ENCODE measurements at places on chromosomes 1 and 21.

DNA sequence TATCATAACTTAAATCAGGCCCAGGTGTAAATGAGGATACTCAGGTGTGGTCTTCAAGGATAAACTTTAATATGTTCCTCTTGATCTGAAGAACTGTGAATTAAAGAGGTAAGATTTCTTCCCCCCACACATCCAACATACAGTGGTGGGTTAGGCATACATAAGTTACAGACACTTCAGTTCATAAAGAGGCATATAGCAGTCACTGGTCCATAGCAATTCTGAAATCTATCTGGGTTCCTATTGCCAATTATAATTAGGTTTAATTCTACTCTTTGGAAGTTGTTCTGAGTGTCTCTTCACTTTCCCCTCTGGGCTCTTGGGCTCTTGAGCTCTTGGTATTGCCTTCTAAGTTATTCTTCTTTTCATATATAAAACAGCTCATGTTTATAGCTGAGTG lies 32.5 kb upstream of the TSPAN2 start:
- DNase-seq: no peak

GRCh38 chr1:35030756-35031446 lies 844 bp downstream of the ZMYM6 start:
- DNase-seq: peak; percentile 14

DNA sequence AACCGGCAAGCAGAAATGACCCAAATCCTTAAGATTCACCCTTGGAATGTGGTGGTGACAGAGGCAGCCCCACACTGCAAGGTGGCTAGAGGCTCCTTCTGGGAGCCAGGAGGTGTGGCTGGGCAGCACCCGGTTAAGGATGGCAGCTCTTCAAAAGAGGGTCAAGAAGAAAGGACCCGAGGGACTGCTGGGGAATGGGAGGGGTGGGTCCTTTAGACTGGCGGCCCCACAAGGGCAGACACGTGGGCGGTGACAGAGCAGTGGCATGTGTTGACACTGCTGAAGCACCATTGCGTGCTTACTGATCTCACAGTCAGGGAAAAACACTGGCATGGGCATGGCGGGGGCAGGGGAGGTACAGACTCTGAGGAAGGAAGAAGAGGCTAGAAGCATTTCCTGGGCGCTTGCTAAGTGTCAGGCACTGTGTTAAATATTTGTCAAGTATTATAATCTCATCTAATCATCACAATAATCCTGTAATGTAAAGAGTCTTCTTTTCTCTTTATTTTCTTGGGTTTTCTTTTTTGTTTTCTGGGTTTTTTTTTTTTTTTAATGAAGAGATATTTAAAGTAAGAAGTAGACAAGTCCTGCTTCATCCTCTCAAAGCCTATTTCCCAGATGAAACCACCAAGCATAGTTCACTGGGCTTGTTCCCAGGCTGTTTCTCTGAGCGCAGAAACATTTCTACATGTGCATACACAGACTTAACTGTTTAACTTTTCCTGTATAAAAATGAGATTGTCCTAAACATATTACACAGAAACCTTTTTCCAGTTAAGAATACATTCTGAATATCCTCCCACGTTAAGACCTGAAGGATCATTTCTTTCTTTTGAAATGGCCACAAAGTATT lies 165.8 kb upstream of the EDN2 start:
- no peak for DNase-seq

- no peak for DNase-seq
Measured at GRCh38 chr21:21851657-21852056, 853.4 kb downstream of the NCAM2 start.

Data from stimulated activated CD8-positive, alpha-beta memory T cell treated with anti-CD3 and anti-CD28 coated beads, Interleukin-15, amount 100 ng/mL, for 48 hours (primary cell).